Endothelial cell (in vitro differentiated cells): ENCODE measurements at places on chromosomes 16 and 17. TPM values are rescaled to one million over a fixed set of nuclear protein-coding genes. Genes with fewer than 3 reads are reported as not detected.

DNA sequence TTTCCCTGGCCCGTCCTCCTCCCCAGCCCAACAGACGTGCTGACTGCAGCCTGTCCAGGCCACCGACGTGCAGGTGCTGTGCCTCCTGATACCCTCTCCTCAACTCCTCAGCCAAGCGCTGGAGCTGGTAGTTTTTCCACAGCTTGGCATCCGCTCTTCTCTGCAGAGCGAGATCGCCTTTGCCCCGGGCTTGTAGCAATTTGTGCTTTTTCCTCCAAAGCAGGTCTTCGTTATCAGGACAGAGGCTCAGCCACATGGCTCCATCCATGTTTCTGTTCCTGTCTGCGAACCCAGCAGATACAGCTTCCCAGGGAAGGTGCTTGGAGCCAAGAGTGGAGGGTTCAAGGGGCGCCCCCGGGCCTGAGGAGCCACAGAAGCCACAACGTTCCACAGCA, 10.9 kb downstream of the CEP295NL start:
- no peak for DNase-seq

- DNase-seq: no peak
Observed at GRCh38 chr17:64750891-64751677, 89.0 kb upstream of the SMURF2 start.

- no peak for DNase-seq
Observed at GRCh38 chr17:1374431-1375177, 25.4 kb downstream of the YWHAE start.

DNA sequence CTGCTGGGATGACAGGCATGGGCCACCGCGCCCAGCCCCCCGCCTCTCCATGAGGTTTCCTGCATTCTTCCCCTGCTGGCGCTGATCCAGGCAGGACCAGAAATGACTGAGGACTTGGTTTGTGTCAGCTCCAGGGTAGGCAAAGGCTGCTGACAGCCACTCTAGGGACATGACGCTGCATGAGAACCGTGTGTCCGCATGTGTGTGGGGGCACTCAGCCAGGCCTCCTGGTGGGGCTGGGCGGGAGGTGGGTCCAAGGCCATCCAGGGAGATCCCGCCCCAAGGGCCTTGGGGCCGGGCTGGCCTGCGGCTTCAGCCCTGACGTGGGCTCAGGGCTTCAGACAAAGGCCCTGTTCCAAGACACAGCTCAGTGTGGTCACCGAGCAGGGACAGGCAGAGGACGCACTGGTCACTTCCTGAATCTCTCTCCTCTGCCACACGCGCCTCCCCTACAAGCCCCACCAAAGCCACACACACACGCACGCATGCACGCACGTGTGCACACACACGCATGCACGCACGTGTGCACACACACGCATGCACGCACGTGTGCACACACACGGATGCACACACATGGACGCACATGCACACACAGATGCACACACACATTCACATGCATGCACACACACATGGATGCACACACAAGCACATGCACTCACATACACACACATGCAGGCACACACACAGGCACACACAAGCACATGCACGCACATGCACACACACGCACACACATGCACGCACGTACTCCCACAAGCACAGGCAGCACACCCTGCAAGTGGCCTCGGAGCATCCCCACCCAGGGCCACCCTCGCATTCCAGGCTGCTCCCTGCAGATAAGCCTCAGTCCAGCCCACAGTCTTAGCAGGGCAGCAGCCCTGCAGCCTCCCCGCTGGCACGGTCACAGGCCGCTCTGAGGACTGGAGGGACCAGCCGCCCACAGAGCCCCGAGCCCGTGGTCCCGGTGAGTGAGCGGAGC, 5.3 kb upstream of the TMEM204 start:
- no peak for DNase-seq

- peak; percentile 94 for DNase-seq
Observed at GRCh38 chr17:74671031-74671771, 41.5 kb downstream of the CD300LF start.

- DNase-seq: no peak
Observed at GRCh38 chr17:4221163-4221562, 42.6 kb downstream of the ANKFY1 start.

DNA sequence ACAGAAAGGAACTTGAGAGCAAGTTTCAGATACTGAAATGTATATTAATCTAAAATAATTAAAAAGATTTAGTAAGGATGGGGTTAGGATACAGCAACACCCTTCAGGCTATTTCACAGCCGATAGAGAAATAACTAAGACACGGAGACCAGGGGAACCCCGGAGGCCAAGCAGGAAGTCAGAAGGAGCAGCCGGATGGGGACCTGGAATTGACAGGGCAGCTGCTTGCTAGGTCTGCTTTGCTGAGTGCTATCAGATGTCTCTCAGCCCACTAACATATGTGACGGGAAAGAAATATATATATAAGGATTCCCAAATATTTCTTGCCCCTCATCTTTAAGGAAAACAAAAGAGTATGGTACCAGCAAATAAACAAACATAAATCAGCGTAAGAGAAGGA, 154.1 kb upstream of the CDH5 start:
- no peak for DNase-seq

- no peak for DNase-seq
Observed at GRCh38 chr16:28202147-28202746, 9.5 kb downstream of the XPO6 start.

- peak; percentile 45 for DNase-seq
Observed at GRCh38 chr16:14405611-14406537, 224.2 kb downstream of the PARN start.

- no peak for DNase-seq
Observed at GRCh38 chr17:74951680-74952421, 16.2 kb downstream of the OTOP3 start.

- no peak for DNase-seq
Observed at GRCh38 chr16:75204410-75204758, 2.6 kb downstream of the CTRB2 start.

DNA sequence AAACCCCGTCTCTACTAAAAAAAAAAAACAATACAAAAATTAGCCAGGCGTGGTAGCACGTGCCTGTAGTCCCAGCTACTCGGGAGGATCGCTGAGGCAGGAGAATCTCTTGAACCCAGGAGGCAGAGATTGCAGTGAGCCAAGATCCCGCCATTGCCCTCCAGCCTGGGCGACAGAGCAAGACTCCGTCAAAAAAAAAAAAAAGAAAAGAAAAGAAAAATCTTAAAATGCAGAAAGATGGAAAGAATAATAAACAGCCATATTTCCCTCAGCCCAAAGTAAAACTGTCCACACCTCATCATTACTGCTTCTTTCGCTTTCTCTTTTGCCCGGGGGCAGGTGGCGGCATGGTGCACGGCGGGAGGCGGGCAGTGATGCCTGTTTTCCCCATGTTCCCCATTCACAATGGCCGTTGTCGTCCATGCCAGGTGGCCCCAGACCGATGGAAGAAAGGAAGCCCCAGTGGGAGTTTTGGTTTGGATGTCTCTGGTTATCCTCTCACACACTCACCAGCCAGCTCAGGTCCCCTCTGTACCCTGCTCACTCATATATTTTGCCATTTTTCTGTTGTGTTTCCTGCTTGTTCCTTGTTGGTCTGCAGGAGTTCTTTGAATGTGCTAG, 37.0 kb upstream of the PEMT start:
- DNase-seq: no peak

- DNase-seq: no peak
Observed at GRCh38 chr16:88939245-88939971, 37.6 kb downstream of the CBFA2T3 start.

DNA sequence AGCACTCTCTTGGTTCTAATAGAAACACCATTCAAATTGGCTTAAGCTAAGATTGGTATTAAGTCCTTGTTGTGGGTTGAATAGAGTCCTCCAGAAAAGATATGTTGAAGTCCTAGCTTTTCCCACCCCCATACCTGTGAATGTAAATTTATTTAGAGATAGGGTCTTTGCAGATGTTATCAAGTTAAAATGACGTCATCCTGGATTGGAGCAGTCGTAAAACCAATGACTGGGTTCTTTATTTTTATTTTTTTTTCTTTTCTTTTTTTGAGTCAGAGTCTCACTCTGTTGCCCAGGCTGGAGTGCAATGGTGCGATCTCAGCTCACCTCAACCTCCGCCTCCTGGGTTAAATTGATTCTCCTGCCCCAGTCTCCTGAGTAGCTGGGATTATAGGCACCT, 658.6 kb upstream of the RBFOX1 start:
- no peak for DNase-seq

GRCh38 chr17:1905190-1905913, 75.5 kb downstream of the RPA1 start:
- DNase-seq: no peak

DNA sequence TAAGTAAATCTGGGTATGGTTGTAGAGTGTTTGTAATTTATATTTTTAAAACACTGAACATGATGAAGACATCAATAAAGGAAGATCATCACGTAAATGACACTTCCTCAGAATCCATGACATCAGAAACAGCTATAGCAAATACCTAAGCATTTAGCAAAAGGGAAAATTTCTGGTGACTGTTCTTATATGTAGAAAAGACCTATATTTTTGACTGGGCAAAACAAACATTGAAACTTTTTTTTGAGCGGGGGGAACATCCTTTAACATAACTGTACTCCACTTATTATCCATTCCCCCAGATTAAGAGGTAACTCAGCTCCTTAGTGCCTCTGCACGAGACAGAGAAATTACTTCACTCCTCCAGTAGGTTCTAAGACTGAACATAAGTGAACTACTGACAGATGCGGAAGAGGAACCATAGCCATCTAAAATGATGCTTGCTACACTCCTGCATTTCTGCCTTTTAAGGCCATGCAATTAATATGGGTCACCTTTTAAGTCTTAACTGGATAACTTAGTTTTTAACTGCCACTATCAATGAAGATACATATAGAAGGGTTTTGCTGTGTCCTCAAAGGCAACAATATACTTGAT, 9.4 kb downstream of the CRYBA1 start:
- DNase-seq: no peak

DNA sequence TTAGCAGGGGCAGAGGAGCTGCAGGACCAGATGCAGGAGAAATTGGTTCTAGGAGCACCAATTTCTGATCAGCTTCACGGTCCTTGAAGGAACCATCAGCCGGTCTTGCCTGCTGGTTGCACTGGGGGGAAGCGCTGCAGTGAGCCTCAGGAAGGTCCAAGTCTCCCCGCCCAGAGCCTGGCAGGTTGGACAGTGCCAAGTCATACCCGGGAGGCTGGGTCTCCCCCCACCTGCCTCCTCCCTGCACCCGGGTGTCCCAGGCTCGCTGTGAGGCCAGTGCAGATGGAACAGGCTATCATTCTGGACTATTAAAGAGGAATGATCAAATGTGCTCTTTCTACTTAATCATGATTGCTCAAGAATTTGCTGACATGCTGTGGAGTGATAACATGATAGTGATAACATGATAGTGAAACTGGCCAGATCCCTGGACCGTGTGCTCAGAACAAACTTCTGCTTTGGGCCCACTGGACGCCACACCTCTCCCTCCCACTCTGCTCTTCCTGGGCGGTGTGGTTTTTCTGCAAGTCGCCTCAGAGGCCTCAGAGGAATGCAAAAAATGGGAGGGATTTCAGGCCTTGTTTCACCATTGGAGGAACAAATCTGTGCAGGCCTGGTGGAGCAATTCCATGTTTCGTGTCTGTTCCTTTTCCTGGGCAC, 236.0 kb downstream of the IRF8 start:
- DNase-seq: no peak

GRCh38 chr17:14794961-14795360, 470.2 kb downstream of the PMP22 start:
- DNase-seq: no peak

DNA sequence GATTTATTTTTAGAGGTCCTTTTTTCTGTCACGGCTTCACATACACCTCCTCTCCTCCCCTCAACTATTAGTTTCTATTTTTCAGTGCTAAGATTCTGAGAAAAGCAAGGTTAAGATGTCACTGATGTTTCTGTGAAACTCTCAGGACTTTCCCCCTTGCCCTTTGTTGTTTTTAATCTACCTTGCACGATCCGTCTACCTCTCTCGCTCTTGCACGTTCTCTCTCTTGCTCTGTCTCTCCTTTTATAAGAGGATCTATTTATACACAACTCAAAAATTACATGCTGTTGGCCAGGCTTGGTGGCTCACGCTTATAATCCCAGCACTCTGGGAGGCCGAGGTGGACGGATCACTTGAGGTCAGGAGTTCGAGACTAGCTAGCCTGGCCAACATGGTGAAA, 43.6 kb downstream of the RPA1 start:
- DNase-seq: no peak

DNA sequence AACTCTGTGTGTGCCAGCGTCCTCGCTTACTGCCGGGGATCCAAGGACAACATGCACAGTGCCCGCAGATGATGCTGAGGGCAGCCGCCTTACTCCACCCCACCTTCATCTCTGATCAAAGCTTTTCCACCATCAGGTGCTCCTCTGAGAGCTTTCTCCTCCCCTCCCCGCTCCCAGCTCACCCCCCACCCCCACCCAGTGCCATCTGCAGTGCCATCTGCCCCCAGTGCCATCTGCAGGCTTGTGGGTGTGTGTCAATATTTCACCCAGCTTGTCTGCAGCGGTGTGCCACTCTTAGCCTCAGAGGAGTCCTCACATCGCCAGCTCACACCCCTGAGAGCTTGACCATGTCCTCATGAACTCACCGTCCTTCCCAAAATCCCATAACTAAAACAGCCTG, 98.2 kb upstream of the NOL11 start:
- DNase-seq: no peak

GRCh38 chr16:28321700-28322411, 29.5 kb downstream of the SBK1 start:
- peak; percentile 74 for DNase-seq

DNA sequence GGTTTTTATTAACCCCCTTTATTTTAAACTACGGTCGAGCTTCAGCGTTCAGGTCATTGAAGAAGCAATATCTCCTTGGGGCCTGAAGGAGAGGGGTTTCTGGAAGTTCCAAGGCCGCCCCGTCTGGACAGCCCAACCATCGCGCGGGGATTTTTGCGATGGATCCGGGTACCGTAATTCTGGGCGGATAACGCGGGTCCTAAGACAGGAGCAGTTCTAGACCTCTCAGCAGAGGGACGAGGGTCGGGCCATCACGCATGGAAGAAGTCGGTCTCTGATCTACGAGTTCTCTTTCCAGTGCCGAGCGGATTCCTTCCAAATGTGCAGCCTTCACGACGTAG, 3.6 kb downstream of the BORCS6 start:
- no peak for DNase-seq

The PPL gene
- total RNA-seq: 1.1 TPM

The RNF112 gene
- total RNA-seq: 0.31 TPM

The LAT gene
- 5.4 TPM for total RNA-seq

The MMD gene
- total RNA-seq: 48.5 TPM

The CCL18 gene
- not detected for total RNA-seq

The LLGL2 gene
- 34.4 TPM for total RNA-seq

The RMI2 gene
- 10.5 TPM for total RNA-seq

The ADORA2B gene
- total RNA-seq: 5.2 TPM

The GCGR gene
- total RNA-seq: not detected

The CYB561 gene
- 57.3 TPM for total RNA-seq

The MYH11 gene
- 0.51 TPM for total RNA-seq
